Peyer's patch (tissue), 4 donors: ENCODE measurements at places on chromosomes 7 and 10. TPM values are rescaled to one million over a fixed set of nuclear protein-coding genes. Genes with fewer than 3 reads are reported as not detected.

SCART1 gene
- 5.0 TPM for total RNA-seq

HSPA14 gene
- total RNA-seq: 11.4 TPM

TAS2R4 gene
- not detected for total RNA-seq

KLF14 gene
- total RNA-seq: not detected

CPN1 gene
- total RNA-seq: not detected

SPAG6 gene
- total RNA-seq: not detected

FRMD4A gene
- 47.9 TPM for total RNA-seq

CRHR2 gene
- total RNA-seq: not detected

GPR15LG gene
- 83.2 TPM for total RNA-seq

NACAD gene
- not detected for total RNA-seq

GPR37 gene
- total RNA-seq: not detected

GRID2IP gene
- 0.95 TPM for total RNA-seq

HPS6 gene
- 26.7 TPM for total RNA-seq

CPA2 gene
- 2.7 TPM for total RNA-seq

PTPRN2 gene
- total RNA-seq: 21.4 TPM

CADPS2 gene
- total RNA-seq: 11.4 TPM

CLRN3 gene
- 119 TPM for total RNA-seq

SFXN2 gene
- 1.9 TPM for total RNA-seq

PTF1A gene
- total RNA-seq: not detected

CTAGE6 gene
- 1.7 TPM for total RNA-seq

TCERG1L gene
- not detected for total RNA-seq

CALHM3 gene
- total RNA-seq: not detected

FKBP6 gene
- total RNA-seq: not detected

AGR2 gene
- 280 TPM for total RNA-seq

FRAT1 gene
- total RNA-seq: 5.9 TPM

SORBS1 gene
- total RNA-seq: 50.3 TPM

AKR1C4 gene
- 1.1 TPM for total RNA-seq

CPXM2 gene
- total RNA-seq: 18.2 TPM

HKDC1 gene
- total RNA-seq: 53.6 TPM

KCND2 gene
- total RNA-seq: 0.54 TPM

GIMAP6 gene
- total RNA-seq: 35.5 TPM

OR9A2 gene
- not detected for total RNA-seq

GDF2 gene
- total RNA-seq: not detected

NKX1-2 gene
- not detected for total RNA-seq

RSPH10B2 gene
- not detected for total RNA-seq

LRRD1 gene
- total RNA-seq: not detected

TEX36 gene
- not detected for total RNA-seq

EPO gene
- total RNA-seq: not detected
